ENCODE measurements at places on chromosomes 5 and 9. TPM values are rescaled to one million over a fixed set of nuclear protein-coding genes. Genes with fewer than 3 reads are reported as not detected.

GRCh38 chr9:10268531-10269485 is 344.0 kb downstream of the PTPRD start:
- no peak for DNase-seq

Gene RORB
- 2.1 TPM for total RNA-seq

Gene ACTBL2
- total RNA-seq = under 0.01 TPM

DNA sequence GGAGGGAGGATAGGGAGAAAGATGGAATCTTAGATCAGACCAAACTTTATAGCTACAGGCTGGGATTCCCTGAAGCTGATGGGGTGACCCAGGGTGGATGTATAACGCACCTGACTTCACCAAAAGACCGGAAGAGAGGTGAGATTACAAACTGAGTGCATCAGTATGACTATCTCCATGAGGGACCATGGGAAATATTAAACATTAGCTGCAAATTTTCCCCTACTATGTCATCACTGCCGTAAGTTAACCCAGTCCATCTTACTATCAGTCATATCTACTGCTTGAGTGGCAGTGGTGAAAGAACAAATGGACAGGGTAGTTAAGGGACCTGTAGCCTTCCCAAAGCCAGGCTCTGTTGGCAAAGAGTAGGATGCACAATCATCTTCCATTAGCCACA is 368.3 kb downstream of the EFNA5 start:
- DNase-seq = no peak

Gene FAM163B
- total RNA-seq = not detected

- DNase-seq = no peak
Measured at GRCh38 chr9:127870887-127871286, 6.6 kb downstream of the AK1 start.

DNA sequence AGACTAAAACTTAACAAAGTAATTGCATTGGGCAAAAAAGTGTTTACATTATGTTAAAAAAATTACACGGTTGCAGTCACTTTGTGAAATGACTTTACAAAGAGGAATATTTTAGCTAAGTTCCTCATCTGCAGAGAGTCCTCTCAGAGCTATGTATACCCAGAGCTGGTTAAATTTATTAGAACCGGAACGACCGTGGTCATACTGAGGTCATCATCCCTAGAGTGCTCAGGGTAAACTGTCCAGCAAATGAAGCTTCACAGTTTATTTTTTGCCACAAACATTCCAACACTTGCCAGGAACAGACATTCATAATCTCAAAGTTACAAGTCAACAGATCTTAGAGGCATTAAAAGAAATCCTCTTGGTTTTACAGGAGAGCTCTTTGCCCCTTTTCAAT is 897 bp downstream of the ROPN1L start:
- no peak for DNase-seq

GRCh38 chr9:99037769-99038483 is 67.0 kb upstream of the TGFBR1 start:
- DNase-seq = peak; percentile 79

DNA sequence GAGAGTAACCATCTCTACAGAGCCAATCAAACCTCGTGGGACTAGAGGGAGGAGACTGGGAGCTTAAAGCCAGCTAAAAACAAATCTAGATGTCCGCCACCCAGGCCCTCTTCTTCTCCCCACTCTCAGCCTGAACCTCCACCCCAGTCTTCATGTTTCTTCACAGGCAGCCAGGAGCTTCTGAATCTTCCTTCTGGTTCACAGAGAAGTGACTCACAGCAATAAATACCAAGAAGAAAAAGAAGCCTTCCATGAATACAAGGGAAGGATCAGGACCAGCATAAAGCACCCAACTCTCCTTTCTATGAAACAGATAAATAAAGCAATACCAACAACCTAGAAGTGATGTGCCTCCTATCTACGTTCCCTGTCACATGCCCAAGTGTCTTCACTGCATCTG is 103.3 kb upstream of the SLIT3 start:
- no peak for DNase-seq

Gene STING1
- total RNA-seq = 70.2 TPM

DNA sequence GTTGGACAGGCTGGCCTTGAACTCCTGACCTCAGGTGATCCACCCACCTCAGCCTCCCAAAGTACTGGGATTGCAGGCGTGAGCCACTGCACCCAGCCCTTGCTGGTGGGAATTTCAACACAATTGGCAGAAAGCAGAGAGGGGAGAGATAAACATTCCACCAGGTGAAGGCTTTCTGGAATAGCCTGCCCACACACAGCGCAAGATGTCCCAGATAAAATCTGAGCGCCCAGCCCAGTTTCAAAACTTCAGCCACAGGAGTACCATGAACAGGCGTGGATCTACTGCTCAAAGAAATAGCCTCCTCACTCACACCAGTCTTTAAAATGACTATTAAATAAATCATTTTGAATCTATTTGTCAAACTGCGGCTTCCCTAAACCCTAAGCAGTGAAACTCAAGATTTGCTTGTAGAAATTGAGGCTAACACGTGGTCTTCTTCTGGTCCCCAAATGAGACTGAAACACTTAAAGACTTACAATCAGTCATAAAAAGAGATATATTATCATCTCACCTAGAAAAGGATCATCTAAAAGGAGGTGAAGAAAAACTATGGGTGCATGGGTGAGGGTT is 34.7 kb downstream of the CAPSL start:
- no peak for DNase-seq

DNA sequence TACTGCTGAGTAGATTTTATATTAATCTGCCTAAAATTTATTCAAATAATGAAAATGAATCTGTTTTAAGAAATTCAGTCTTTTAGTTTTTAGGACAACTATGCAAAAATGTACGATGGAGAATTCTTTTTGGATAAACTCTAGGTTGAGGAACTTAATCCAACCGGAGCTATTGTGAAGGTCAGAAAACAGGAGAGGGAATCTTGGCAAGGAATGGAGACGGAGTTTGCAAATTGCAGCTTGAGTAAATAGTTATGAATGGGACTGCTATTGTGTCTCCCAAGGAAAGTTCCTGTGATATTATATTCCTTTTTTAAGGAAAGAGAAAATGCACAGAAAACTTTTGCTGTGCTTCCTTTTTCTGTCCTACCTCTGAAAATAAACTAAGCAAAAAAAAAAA is 67.9 kb downstream of the IQGAP2 start:
- DNase-seq = no peak

Gene BHMT
- 0.17 TPM for total RNA-seq

Gene N4BP3
- 0.26 TPM for total RNA-seq

DNA sequence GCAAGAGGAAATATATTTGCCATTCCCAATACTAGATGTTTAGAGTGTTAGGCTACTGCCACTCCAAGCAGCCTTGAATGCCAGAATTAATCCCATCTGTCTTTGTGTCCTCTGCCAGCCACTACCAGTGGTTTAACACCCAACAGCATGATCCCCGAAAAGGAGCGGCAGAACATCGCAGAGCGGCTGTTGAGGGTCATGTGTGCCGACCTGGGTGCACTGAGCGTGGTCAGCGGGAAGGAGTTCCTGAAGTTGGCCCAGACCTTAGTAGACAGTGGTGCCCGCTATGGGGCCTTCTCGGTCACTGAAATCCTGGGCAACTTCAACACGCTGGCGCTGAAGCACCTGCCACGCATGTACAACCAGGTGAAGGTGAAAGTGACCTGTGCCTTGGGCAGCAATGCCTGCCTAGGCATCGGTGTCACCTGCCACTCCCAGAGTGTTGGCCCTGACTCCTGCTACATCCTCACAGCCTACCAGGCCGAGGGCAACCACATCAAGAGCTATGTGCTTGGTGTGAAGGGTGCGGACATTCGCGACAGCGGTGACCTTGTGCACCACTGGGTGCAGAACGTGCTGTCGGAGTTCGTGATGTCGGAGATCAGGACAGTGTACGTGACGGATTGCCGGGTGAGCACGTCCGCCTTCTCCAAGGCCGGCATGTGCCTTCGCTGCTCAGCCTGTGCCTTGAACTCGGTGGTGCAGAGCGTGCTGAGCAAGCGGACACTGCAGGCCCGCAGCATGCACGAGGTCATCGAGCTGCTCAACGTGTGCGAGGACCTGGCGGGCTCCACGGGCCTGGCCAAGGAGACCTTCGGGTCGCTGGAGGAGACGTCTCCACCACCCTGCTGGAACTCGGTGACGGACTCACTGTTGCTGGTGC is 29.3 kb downstream of the AMBP start:
- DNase-seq = no peak

Gene ZNF454
- total RNA-seq = 3.1 TPM

Gene LMX1B
- total RNA-seq = not detected

GRCh38 chr5:107874795-107875194 is 204.1 kb upstream of the EFNA5 start:
- DNase-seq = peak; percentile 50

DNA sequence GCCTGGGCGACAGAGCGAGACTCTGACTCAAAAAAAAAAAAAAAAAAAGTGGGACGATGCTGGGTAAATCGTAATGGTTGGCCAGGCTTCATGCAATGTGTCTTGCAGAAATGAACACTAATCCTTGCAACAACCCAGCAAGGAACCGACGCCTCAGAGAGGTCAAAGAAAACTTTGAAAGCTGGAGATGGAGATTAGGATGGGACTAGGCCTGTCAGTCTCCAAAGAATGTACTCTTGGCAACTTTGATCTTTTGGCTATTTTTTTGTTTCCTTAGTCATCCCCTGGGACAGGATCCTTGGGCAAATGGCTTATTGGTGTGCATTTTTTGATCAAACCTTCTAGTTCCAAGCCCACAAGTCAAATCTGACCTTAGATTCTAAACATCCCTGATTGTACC is 10.6 kb upstream of the PWWP2A start:
- DNase-seq = peak; percentile 10

Gene IL5
- not detected for total RNA-seq

GRCh38 chr9:84858364-84858763 is 188.8 kb downstream of the NTRK2 start:
- no peak for DNase-seq

DNA sequence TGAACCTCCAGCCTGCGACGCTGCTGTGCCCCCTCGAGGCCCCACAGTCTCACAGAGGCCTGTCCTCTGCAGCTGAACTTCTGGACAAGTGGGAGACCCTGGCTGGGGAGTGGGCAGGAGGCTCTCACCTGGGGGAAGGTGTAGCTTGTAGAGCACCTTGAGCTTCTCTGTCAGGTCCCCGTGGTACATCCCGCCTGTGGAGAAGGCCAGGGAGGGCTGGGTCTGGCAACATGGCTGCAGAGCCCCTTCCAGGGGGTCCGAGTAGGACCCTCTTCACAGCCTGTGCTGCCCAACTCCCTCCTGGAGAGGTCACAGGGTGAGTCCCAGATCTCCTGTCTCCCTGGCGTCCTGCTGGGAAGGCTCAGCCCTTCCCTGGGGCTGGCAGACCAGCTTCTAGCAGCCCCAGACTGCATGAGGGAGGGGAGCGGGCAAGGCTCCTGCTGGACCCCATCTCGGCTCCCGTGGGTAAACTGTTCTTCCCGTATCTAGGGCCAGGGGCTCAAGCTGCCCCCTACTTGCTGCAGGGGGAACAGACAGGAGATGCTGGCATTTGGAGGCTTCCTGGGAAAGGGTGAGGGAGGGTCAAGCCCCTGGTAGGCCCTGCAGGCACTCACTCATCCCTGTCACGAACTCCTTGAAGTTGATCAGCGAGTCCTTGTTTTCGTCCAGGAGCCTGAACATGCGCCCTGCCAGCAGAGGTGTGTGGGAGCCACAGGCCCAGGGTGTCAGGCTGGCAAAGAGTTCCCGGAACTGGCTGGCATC is 11.2 kb upstream of the MRNIP start:
- DNase-seq = no peak

- no peak for DNase-seq
Measured at GRCh38 chr9:135275571-135276289, 188.3 kb downstream of the OLFM1 start.

Gene ZNF300
- total RNA-seq = 9.9 TPM

Gene TRPM6
- total RNA-seq = under 0.01 TPM

DNA sequence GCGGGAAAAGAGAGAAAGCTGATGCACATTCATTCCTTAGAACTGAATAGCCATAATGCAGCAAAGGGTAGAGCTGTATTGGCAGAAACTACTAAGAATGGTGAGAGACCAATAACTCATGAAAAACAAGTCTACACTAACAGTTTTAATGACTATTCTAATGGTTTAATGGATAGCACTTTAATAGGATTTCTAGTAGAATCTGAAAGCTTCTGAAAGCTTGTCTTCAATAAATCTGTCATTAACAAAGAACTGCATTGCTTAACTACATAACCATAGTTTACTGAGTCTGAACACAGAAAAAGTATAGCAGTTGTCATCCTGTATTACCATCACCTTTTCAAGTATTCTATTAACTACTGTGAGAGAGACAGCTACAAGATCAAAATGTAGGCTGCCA is 617.8 kb upstream of the DMAC1 start:
- no peak for DNase-seq

- DNase-seq = peak; percentile 79
Measured at GRCh38 chr5:74673011-74673790, 11.8 kb upstream of the HEXB start.

- no peak for DNase-seq
Measured at GRCh38 chr5:139392324-139392677, 2.6 kb upstream of the MZB1 start.

DNA sequence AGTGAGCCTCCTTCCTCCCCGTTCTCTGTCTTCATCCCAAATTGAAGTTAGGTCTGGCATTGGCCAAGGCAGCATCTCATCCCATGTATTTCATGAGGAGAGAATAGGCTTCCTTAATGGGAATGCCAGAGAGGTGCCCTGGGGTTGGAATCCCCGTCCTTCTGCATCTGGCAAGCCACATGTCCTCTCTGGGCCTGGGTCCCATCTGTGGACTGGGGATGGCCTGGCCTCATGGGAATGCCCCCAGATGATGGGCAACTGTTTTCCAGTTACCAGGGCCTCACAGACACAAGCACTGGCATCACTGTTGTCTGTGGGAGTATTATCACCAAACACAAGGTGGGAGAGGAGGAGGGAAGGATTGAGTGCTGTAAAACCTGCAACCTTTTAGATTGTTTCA is 153.9 kb downstream of the FSTL4 start:
- no peak for DNase-seq

Gene SNX2
- total RNA-seq = 123 TPM

DNA sequence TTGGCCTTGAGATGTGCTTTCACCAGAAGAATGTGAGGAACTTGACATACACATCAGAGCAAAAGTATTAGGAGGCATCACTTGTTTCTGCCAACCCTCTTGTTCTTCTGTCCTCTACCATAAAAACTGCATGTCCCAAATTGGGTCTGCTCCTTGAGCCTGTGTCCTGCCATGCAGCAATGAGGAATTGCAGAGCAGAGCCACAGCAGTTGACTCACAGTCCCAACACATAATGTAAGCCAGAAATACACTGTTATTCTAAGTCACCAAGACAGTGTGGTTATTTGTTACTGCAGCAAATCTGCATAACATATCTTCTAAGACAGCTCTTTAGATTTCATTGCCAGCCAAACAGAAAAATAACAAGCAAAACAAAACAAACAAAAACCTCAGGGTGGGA is 598.2 kb downstream of the PRELID2 start:
- no peak for DNase-seq

DNA sequence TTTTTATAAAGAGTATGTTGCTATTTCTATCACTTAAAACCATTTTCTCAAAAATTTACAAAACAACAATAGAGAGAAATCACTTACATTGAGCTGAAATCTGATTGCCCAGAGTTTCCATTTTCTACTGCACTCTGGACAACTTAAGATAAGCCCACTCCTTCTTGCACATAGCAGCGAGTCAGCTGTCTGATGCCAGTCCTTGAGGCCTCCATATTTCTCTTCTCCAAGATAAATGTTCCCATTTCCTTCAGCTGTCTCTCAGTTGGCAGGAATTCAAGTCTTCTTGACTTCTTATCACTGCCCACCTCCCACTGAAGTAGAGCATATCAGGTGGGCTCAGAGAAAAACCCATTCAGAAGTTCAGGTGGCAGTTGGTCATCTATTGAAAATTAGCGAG is 78.5 kb upstream of the PIP5K1B start:
- no peak for DNase-seq

Measured in fibroblast of lung (primary cell).